Stimulated activated CD4-positive, alpha-beta T cell treated with anti-CD3 and anti-CD28 coated beads, Interleukin-1b, Interleukin-23, amount 100 ng/mL, for 4 hours (primary cell): ENCODE measurements at places on chromosomes 6 and 20.

DNA sequence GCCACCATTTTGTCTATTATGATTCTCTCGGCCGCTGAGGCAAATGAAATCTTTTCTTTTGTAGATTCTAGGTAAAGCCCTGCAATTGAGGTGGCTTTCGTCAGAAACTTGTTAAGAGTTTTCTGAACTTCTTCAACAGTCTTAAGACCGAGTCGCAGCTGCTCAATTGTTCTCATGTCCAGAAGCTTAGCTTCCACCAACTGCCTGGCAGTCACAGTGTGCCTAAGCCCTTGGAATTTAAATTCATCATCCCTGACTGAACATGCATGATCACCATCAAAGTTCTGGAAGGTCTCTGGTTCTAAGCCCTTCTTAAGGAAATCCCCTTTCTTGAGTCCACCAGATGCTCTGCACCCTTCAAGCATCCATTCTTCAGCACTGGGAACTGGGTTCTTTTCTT is 25.7 kb downstream of the DST start:
- no peak for DNase-seq

GRCh38 chr6:130152908-130153510 is 69.7 kb downstream of the SAMD3 start:
- no peak for DNase-seq

GRCh38 chr6:102742028-102742427 is 1348.5 kb downstream of the GRIK2 start:
- DNase-seq: no peak

DNA sequence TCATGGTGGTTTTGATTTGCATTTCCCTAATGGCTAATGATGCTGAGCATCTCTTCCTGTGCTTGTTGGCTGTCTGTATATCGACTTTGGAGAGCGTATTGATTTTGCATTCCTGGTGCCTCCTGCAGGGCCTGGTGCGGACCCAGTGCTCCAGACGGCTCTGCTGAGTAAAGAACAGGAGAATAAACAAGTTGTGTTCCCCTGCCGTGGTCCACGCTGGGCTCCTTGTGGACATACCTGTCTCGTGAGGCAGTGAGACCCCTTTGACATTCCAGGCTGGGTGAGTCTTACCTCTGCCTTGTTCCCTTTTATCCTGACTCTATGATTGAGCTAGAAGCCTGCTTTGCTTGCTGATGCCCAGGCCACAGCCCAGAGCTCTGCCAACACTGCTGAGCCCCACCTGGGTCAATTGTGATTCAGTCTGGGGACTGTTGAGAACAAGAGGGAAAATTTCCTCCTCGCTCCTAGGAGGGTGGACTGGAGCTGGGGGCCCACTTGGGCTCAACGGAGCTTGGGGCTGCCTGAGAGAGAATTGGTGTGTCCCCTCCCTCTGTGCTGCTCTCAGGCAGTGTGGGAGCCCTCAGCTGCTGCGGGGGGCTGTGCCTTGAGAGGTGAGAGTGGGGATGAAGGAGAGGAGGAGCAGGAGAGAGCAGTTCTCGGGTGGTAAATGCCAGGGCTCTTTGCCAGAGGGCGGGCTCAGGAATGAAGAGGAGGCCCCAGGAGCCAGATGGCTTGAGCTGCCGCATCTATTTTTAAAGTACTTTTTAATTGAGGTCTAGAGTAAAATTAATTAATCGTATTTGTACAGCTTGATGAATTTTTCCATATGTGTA is 43.7 kb upstream of the PMEPA1 start:
- no peak for DNase-seq

- no peak for DNase-seq
Observed at GRCh38 chr6:4599924-4600323, 176.3 kb upstream of the CDYL start.

DNA sequence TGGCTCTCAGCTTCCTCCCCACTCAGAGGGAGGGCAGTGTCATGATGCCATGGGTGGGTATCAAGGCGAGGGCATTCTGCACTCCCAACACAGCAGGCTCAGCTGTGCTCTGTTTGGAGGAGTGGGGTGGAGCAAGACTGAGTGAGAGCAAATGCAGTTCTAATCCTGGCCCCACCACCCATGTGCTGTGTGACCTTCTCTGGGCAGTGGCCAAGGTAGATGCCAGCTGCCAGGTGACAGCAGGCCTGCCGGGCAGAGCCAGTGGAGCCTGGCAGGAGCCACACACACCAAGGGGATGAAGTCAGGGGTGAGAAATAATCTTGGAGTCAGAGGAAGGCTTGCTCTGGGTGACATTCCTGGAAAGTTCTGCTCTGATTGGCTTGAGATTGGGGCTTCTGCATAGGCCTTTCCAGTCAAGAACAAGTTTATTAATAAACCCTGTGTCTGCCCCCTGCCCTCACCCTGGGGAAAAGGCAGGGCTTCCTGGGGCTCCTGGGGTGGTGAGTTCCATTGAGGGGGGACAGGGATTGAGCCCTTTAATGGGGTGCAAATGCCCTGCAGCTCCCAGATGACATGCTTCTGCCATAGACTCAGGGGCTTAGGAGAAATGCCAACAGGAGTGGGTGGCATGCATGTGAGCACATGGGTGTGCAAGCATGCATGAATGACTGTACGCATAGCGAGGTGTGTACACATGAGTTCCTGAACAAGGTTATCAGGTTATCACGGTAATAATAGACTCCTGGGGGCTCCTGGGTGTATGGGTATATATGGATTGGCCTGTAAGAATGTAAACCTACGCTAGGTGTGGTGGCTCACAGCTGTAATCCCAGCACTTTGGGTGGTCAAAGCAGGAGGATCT is 134.2 kb downstream of the MRPL14 start:
- DNase-seq: no peak

DNA sequence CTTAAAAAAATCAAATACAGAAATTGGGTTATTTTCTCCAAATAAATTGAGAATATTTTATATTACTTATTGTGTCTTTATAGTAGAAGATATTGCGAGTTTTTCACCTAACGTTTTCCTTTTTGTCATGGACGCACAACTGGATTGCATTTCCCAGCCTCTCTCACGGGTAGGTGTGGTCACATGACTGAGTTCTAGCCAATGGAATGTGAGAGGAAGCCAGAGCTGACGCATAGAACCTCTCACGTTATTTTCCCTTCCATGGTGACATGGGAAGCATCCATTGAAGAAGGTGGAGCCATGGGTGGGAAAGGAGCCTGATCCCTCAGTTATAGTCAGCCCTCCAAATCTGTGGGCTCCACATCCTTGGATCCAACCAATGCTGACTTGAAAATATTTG is 155.9 kb upstream of the UST start:
- no peak for DNase-seq
